ENCODE measurements at places on chromosomes 1 and 21. TPM values are rescaled to one million over a fixed set of nuclear protein-coding genes. Genes with fewer than 3 reads are reported as not detected.

DNA sequence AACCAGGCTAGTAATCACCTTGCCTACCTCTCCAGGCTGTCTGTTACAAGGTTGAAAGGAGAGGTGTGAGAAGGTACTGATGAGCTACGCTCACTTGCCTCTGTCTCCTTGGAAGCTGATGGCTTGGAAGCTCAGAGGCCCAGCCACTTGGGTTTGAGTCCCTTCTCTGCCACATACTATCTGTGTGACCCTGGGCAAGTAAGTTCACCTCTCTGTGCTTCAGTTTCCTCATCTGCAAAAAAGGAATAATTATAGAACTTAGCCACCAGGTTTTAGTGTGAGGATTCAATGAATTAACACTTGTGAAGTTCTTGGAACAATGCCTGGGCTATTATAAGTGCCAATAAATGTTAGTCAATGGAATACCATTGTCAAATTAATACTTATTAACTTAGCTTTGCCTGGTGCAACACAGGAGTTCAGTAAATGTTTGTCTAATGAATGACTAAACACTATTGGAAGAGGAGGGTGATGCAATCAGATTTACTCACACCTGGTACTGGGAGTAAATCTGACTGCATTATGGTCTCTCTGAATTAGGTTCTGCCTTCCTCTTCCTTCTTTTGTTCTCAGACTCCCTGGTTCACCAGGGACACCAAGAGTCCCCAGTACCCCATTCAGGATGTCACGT, 55.5 kb downstream of the TRABD2B start:
- DNase-seq: no peak

GRCh38 chr1:182601416-182601786, 2.8 kb downstream of the RGS16 start:
- peak; percentile 91 for DNase-seq

- peak; percentile 30 for DNase-seq
These were observed 8.9 kb upstream of the OPRD1 start for GRCh38 chr1:28803051-28803450.

GRCh38 chr1:96116731-96117130, 604.9 kb upstream of the PTBP2 start:
- DNase-seq: no peak

DNA sequence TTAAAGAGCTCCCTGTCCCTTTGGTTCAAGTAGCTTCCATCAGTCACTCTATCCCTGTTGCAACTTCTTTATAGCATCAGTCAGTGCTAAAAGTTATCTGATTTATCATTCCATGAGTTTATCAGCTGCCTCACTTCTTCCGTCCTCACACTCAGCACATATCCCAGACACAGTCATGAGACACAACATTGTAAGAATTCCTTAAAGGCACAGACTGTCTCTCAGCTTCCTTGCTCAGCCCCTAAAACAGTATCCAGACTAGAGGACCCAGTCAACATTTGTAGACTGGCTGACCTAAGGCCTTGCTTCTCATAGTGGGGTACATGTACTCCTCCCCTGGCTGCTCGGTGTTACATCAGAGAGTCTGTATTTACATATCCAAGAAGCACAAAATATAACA, 164.9 kb upstream of the ADGRL2 start:
- no peak for DNase-seq

DNA sequence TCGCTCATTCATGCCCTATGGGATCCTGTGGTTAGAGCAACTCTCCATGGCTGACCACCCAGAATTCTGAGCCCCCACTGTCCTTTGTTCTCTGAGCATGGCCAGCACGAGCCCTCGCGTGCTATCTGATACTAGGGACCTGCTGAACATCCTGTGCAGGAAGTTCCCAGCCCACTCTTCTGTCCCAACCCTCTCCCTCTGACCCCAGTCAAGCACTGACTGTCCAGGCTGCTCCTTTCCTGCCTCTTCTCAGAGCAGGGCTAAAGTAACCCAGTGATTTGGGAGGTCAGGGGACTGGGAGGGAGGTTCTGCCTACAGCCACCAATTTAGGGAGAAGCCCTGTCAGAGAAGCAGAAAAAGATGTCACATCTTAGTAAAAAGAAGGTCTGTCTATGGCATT, 21.2 kb downstream of the CYP4B1 start:
- DNase-seq: no peak

DNA sequence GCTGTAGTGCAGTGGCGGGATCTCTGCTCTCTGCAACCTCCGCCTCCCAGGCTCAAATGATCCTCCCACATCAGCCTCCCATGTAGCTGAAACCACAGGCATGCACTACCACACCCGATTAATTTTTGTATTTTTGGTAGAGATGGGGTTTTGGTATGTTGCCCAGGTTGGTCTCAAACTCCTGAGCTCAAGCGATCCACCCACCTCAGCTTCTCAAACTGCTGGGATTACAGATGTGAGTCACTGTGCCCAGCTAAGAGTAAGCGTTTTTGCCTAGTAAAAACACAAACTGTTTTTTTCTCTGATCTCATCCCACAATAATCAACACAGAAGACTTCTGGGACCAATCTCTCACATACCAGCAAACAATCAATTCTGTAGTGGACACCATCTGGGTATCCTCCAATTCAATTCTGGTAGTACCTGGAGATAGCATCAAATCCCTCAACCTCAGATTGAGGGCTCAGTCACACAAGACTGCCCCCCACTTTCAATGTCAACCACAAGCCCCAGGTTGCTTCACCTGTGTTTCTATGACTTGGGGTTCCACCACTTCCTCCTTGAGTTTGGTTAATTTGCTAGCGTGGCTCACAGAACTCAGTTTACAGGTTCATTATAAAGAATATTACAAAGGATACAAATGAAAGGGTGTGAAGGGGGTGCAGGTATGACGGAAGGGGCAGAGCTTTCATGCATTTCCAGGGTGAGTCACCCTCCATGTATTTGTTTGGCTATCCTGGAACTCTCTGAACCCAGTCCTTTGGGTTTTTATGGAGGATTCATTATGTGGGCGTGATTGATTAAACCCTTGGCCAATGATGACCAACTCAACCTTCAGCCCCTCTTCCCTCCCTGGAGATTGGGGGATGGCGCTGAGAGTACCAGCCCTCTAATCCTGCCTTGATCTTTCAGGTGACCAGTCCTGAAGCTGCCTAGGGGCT, 40.0 kb upstream of the RHOU start:
- DNase-seq: no peak

- no peak for DNase-seq
These were observed 649.5 kb upstream of the ADGRL2 start for GRCh38 chr1:81151206-81151605.

DNA sequence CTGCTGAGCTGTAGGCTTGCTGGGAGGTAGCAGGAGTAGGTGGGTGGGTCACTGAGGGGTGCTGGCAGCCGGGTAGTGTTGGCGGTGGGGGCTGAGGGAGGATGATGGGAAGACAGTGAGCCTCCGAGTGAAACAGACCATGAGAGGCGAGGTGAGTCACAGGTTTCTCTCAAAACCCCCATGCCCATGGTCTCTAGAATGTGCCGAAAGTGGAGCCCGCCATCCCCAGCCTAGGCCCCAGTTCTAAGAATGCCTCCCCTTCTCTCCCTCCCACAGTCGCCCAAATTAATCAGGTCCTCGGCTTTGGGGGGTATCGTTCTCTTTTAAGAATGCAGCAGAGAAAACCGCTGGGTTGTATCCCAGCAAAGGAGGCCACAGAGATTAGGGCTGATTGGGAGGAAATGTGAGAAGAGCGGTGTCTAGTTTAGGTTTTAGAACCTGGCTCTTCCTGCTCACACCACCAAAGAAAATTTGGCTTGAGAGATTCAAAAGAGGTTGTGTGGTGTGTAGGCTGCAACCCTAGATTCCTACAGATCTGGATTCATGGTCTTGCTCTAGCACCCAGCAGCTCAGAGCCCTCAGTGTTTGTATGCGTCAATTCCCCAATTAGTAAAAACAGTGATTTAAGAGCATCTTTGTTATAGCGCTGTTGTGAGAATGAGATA, 27.7 kb upstream of the IL19 start:
- DNase-seq: no peak

DNA sequence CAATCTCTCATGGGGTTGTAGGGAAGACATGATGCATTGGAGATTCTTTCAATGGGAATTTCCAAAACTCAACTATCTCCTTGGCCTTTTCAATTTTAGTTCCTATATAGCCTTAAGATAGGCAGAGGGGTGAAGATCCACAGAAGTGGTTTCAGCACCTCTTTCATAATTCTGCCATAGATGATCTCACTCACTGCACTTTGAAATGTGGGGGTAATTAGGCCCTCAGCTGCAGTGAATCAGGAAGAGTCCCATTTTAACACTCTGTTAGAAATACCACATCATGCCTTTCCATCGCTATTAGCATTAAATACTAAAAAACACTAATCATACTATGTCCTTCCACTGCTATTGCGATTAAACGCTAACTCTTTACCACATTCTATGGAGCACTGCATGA, 25.1 kb upstream of the EEIG2 start:
- no peak for DNase-seq

DNA sequence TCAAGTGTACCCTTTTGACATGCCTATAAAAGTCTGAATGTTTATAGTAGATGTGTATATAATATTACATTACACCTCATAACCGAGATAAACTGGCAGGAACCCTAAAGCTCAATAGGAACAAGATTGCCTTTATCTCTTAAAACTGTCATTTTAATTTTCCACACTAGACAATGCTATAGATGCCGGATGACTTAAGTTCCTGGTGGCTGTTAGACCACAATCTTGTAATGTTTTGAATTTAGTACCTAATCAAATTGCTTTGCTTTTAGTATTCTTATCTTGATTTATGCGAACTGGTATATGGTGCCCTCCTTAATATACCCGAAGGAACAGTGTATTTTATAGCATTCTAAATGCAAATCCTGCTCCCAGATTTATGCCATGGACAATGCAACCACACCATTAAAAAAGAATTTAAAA, 1397.0 kb upstream of the ADGRL4 start:
- DNase-seq: no peak

- no peak for DNase-seq
These were observed 5.1 kb downstream of the SRSF4 start for GRCh38 chr1:29176576-29176975.

- DNase-seq: no peak
These were observed 55.0 kb upstream of the USH2A start for GRCh38 chr1:216478238-216478637.

DNA sequence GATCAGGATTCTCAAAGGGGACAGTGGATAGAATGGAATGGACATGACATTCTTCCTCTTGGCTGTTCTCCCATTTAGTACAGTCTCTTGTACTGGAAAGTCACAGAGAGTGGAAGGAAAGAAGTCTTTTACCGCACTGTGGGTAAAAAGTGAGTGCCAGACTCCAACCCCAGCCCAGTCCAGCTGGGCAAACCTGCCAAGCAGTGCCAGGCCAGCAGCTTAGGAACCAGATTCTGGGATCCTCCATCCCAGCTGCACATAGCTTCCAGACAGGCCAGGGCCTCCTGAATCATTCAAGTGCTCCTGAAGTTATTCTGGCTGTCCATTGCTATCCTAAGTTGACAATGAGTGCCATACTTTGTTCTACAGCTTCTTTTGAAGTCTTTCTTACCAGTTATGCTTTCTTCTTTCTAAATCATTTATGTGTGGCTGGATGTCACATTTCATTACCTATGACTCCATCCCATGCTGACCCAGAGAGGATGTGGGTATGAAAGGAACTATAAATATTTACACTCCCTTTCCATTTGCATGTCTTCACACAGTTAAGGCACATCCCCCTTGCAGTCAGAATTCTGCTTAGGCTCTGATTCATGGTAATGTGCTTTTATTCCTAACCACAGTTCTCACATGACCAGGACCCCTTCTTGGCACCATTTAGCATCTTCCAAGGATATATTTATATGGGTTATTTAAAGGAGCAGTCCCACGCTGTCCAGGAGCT, 88.9 kb downstream of the AK5 start:
- DNase-seq: peak; percentile 48

GRCh38 chr1:98849969-98850636, 154.6 kb downstream of the PLPPR5 start:
- no peak for DNase-seq

DNA sequence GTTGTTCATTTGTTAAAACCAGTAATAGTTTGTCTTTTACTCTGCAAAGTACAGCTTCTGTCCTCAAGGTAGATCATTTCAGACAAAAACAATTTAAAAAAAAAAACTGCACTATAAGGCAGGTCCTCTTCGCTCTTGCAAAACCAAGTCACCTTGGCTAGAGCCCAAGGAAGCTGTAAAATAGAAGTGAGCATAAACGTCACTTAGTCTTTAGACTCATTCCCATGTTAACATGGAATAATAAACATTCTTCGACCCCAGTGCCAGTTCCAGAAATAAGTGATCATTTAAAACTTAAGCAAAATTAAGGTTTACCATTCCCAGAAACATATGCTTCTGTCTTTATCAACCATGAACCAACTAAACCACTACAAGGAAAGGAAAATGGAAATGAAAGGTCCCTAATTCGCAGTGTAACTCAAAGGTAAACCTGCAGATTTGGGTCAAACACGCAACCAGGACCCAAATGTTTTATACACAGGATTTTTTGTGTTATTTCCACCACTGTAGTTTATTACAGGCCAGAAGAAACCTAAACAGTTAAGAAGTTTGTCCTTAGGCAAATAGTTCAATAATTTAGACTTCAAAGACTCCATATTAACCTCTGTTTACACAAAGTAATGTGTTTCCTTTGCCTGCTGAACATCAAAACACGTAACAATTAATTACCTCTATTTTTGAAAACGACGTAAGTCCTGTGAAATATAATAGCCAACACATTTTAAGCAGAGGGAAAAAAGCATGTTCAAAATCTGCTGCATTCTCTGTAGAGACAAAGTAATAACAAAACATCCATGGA, 54.6 kb downstream of the TGFBR3 start:
- no peak for DNase-seq

- no peak for DNase-seq
These were observed 1.1 kb upstream of the CFAP141 start for GRCh38 chr1:154207262-154207661.

GRCh38 chr1:158121604-158122254, 59.0 kb upstream of the CD1D start:
- DNase-seq: no peak

- DNase-seq: peak; percentile 92
These were observed 2.0 kb downstream of the EPHB2 start for GRCh38 chr1:22712502-22713271.

HHAT gene
- total RNA-seq: 5.1 TPM

NPR1 gene
- under 0.01 TPM for total RNA-seq

PLCH2 gene
- total RNA-seq: not detected

XCL2 gene
- total RNA-seq: not detected

SLAMF7 gene
- under 0.01 TPM for total RNA-seq

NR1I3 gene
- not detected for total RNA-seq

TCEANC2 gene
- 3.2 TPM for total RNA-seq

CAPN8 gene
- total RNA-seq: not detected

PTGFRN gene
- total RNA-seq: 52.7 TPM

GRIK1 gene
- not detected for total RNA-seq
